Activated T-cell treated with anti-CD3 and anti-CD28 coated beads for 48 hours (primary cell): ENCODE measurements at places on chromosomes 5 and 9.

GRCh38 chr5:101284736-101285375, 381.8 kb upstream of the ST8SIA4 start:
- DNase-seq = no peak

- DNase-seq = peak; percentile 76
Measured at GRCh38 chr5:50440651-50441492, at the start of gene EMB. Gene EMB (minus strand): TSS chr5:50441288. CDS start chr5:50441151, 137 bp downstream.

DNA sequence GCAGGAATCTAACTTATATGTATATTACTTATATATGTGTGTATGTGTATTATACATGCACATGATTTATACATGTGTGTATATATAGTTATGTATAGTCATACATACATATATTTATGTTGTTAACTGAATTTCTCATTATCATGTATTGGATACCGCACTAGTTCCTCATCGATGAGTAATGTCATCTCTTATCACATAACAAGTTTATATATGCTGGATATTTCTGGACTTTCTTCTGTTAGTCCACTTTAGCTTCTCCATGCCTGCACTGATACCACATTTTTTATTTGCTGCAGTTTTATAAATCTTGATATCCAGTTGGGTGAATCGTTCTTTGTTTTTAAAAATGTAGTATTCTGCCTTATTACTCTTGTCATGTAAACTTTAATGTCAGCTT, 50.2 kb downstream of the APC start:
- DNase-seq = no peak

GRCh38 chr5:149257889-149258705, 13.6 kb upstream of the AFAP1L1 start:
- DNase-seq = no peak

GRCh38 chr5:154200221-154200620, 9.7 kb downstream of the GALNT10 start:
- DNase-seq = no peak

DNA sequence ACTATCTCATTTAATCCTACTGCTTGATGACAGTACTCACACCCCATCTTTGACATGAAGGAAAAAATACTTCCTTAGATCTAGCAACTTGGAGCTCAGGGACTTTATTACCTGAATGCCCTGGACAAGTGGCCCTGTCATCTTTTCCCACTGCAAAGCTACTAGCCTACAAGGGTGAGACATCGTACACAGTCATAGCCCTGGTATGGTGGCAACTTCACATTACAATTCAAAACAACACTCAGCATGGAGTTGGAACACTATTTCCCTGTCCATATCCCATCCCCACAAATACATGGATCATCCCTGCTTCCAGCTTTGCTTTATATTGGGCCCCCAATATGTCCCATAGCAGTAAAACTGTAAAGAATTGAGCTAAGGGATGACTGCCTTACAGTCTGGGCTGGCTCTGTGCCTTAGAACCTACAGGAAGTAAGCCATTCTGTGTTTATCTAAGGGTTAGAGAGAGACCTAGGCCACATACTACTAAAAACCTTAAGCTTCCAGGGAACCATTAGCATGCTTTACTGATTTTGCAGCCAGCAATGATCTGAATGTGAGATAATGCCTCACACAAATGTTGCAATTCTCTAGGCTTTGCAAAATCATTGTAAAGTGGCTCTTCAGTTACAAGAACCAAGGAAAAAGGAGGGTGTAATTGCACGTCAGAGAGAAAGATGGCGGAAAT, 55.9 kb downstream of the OTULIN start:
- DNase-seq = no peak

DNA sequence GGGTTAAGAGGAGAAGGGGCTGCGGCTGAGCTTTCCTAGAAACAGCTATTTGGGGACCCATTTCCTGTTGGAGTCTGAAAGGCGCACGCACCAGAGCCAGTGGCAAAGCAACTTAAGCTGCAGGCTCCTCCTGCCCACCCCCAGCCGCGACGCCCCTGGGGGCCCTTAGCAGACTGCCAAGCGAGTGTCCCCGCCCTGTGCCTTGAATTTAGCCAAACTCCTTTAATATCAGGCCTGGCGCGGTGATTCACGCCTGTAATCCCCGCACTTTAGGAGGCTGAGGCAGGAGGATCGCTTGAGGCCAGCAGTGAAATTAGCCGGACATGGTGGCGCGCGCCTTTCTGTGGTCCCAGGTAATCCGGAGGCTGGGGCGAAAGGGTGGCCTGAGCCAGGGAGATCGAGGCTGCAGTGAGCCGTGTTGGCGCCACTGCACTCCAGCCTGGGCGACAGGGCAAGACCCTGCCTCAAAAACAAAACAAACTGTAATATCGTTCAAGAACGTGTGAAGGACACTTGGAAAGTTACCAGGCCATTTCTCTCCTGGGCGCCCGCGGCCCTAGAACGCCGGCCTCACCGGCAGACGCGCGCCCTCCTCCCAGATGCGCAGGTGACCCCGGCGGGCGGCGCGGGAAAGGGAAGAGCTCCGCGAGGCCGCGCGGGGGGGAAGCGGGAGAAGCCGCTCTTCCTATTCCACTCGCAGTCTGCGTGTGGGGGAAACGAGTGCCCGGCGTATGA, 1.0 kb upstream of the F2R start:
- DNase-seq = no peak

GRCh38 chr5:163567811-163568210, 62.4 kb downstream of the MAT2B start:
- no peak for DNase-seq

DNA sequence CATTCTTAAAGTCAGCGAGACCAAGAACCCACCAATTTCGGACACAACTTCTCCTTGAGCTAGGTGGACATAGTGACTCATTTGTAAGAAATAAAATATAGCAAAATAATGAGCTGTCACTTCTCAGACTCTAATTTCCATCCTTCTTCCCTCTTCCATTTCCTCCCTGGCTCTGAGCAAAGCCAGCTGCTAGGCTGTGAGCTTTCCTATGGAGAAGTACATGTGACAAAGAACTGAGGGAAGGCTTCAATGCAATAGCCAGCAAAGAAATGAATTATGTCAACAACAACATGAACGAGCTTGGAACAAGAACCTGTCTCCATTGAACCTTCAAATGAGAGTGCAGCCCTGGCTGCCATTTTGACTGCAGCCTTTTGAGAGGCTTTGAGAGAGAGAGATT, 25.9 kb upstream of the SELENOP start:
- no peak for DNase-seq

DNA sequence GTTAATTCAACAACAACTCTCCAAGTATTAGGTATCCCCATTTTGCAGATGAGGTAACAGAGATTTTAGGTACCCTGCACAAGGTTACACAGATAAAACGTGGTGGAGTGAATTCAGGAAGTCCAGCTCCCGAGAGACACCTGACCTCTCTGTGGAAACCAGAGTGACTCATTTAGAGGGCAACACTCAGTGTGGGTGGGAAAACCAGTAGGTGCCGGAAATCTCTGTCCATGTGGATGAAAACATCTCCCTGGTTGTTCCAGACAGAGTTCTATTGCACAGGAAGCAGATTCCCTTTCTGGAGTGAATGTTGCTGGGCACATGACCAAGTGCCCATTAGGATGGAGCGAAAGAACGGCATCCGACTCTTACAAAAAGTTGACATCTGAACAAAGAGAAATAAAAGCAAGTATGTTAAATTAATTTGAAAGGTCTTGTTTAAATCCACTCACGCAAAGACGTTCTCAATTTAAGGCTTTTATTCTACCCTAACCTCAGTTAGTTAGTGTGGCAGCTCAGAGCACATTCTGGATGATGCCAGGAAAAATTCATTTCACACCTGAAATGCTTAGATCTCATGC, 391.9 kb upstream of the WWC1 start:
- DNase-seq = no peak

DNA sequence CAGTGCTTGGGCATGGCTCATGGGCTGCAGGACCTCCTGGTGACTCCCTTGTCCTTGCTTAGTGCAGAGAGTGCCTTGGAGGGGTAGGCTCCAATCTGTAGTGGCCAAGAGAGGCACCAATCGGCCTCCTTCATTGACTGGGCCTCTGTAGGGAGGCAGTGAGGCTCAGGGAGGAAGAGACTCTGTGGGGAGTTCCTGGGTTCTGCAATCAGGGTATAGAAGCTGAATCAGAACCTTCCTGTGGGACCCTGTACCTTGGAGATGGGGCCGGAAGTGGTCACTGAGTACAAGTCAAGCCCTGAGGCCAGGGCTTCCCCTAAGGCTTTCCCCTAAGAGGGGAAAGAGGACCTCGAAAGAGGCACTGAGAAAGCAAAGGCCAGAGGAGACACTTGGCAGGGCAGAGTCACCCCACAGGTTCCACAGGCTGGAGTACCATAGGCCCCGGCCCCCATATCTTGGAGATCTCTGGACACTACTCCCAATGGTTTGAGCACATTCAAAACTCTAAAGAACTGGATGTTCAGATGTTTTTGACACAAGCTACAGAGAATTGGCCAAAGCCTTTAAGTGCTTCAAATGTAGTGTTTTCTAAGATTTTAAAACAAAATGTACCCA, 190.5 kb downstream of the HSPA4 start:
- DNase-seq = no peak

DNA sequence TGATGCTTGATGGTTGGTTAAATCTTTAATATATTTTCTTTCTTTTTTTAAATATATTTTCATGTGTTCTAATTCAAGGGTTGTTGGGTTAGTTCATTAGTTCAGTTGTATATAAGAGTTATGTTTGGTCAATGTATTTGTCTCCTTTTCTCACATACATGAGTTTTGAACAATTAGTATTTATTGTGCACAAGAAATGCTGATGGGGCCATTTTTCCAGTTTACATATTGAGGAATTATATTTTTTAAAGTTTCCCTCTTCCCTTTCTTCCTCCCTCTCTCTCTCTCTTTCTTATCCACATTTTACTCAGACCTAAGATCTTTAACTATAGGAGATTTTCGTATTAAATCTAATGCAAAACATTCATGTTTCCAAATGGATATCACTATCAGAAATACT, 74.0 kb downstream of the LNPEP start:
- no peak for DNase-seq

GRCh38 chr9:3875361-3876132, 349.7 kb upstream of the RFX3 start:
- DNase-seq = no peak

DNA sequence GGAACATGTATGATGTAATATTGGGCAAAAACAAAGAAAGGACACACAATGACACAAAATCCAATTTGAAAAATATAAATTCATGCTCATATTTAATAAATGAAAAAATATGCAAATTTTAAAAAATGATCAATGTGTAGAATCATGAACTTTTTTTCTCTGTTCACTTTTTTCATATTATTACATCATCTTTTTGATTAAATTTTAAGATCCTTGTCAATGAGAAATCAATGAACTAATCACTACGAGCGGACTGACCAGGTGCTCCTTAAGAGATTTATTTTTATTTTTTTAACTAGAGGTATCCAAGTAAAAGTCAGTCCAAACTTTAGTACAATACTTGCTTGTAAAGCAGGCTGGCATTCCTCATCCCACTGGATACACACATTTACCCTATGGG, 174.1 kb downstream of the CDK5RAP2 start:
- DNase-seq = no peak

- DNase-seq = no peak
Measured at GRCh38 chr9:36082931-36083330, 46.2 kb downstream of the RECK start.

DNA sequence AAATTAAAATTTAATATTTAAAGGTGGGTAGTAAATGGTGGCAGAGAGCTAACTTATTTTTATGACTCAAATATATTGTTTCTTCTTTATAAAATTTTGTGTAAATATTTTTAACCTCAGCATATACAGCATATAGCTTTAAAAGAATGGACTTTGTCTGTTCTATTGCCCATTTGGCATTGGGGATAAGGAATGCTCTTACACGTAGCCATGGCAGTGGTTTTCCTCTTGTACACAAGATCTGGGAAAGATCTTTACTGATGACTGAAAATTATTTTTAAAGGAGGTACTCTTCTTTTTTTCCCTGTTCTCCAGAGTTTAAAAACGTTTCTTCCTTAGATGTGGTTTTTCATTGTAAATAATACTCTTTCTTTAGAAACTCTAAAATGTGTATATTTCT, 75.0 kb downstream of the PBX3 start:
- DNase-seq = no peak

- DNase-seq = no peak
Measured at GRCh38 chr5:111975133-111975532, 218.1 kb upstream of the NREP start.
